Naive B cell (primary cell): ENCODE measurements at places on chromosomes 11 and 22.

- H3K36me3 ChIP-seq = no peaks in the 10 kb centered on the region
- H3K4me1 ChIP-seq = no peaks in the 10 kb centered on the region
Observed at GRCh38 chr11:94007906-94008305, 13.2 kb upstream of the HEPHL1 start.

GRCh38 chr11:39288011-39288410 lies 2171.4 kb downstream of the LRRC4C start:
- H3K27me3 ChIP-seq = no peaks in the 10 kb centered on the region
- H3K27ac ChIP-seq = no peak overlapping the region
- no peaks in the 10 kb centered on the region for H3K4me1 ChIP-seq

DNA sequence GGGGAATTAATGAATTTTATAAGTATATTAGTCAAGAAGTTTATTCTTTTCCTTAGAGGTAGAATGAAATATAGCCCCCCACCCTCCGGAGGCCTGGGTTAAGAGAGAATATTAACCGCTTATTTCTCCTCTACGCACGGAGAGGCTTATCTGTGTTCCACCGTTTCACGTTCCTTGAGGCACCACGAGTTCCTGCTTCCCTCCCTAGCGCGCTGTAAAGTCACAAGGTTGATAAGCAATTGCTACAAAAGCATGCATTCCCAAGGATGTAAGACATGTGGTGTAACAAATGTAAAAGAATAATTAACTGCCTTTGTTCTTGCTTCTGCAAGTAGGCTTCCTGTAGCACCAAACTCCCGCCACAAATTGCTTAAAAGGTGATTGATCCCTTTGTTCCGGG lies 1.5 kb upstream of the ANKRD42 start:
- peak overlapping the region; percentile 100 for H3K4me3 ChIP-seq
- H3K36me3 ChIP-seq = peaks cover 15% of the 10 kb centered on the region
- H3K27ac ChIP-seq = peak overlapping the region; percentile 100
- peaks cover 41% of the 10 kb centered on the region for H3K4me1 ChIP-seq
- DNase-seq = no peak
- no peaks in the 10 kb centered on the region for H3K27me3 ChIP-seq

DNA sequence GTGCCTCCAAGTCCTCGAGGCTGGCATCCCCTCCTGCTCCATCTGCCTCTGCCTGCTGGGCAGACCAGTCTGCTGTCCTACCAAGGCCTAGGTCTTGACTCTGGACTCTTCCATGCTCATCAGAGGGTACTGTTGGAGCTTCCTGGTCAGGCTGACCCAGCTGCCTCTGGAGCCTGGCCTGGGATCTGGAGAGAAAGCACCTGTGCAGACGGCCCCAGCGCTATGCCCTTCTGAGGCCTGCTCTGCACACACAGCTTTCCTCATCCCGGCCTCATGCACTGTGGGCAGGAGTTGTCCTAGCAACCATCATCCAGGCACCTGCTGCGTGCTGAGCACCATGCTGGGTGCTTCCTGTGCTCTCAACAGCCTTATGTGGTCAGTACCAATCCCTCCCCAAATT lies 70.8 kb downstream of the CDKN1C start:
- no peak overlapping the region for H3K4me3 ChIP-seq
- peaks cover 25% of the 10 kb centered on the region for H3K36me3 ChIP-seq
- H3K4me1 ChIP-seq = peaks cover 25% of the 10 kb centered on the region
- H3K27me3 ChIP-seq = peaks cover under 1% of the 10 kb centered on the region
- DNase-seq = no peak

DNA sequence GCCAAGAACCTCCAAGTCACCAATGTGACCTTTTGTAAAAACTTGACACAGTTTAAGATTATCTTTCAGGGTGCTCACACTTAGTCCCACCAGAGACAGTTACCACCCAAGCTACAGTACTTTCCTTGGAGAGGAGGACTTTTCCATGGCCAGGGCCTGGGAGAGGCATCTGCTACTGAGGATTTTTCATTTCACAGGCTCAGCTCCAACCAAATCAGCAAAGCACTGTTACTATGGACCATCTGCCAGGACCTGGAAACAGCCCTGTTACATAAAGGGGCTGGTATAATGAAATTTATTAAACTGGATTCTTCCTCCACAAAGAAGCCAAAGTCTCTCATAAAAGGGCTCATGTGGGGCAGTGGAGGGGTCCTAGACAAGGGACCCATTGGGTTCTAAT lies 38.6 kb downstream of the SERGEF start:
- no peak for DNase-seq
- no peaks in the 10 kb centered on the region for H3K4me1 ChIP-seq
- no peak overlapping the region for H3K27ac ChIP-seq
- peaks cover 26% of the 10 kb centered on the region for H3K36me3 ChIP-seq
- no peaks in the 10 kb centered on the region for H3K27me3 ChIP-seq

GRCh38 chr11:73410627-73411026 lies 34.4 kb downstream of the RELT start:
- peaks cover 9% of the 10 kb centered on the region for H3K36me3 ChIP-seq
- H3K4me1 ChIP-seq = peaks cover 13% of the 10 kb centered on the region
- no peaks in the 10 kb centered on the region for H3K27me3 ChIP-seq
- no peak overlapping the region for H3K4me3 ChIP-seq
- H3K27ac ChIP-seq = peak overlapping the region; percentile 78
- DNase-seq = no peak

- peaks cover 8% of the 10 kb centered on the region for H3K27me3 ChIP-seq
- no peak overlapping the region for H3K27ac ChIP-seq
- H3K4me1 ChIP-seq = peaks cover 4% of the 10 kb centered on the region
- no peak overlapping the region for H3K4me3 ChIP-seq
- no peak for DNase-seq
Observed at GRCh38 chr11:36266767-36267166, 22.5 kb downstream of the COMMD9 start.

DNA sequence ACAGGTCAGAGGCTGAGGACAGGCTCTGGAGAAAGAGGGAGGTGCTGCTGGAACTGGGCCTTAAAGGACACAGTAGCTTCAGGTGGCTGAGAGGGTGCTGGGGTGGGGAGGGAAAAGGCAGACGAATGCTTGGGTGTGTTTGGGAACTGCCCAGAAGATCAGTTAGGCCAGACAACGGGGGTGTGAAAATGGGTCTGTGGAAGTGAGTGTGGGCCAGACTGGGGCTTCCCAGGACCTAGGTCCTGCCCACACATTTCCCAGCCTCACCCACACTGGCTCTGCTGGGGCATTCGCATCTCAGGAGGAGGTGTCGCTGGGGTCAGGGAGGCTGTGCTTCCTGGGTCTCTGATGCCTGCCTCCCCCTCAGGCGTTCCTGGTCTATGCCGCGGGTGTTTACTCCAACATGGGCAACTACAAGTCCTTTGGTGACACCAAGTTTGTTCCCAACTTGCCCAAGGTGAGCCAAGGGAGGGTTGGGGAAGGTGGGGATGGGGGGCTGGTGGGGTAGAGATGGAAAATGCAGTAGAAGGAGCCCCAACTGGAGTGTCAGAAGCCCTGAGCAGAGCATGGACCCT lies 4.7 kb downstream of the DPP3 start:
- H3K4me3 ChIP-seq = no peak overlapping the region
- no peak overlapping the region for H3K27ac ChIP-seq
- no peaks in the 10 kb centered on the region for H3K36me3 ChIP-seq
- DNase-seq = no peak
- H3K4me1 ChIP-seq = peaks cover 14% of the 10 kb centered on the region
- no peaks in the 10 kb centered on the region for H3K27me3 ChIP-seq
